Subcutaneous adipose tissue (tissue), 4 donors: ENCODE measurements at places on chromosomes 3 and 15. TPM values are rescaled to one million over a fixed set of nuclear protein-coding genes. Genes with fewer than 3 reads are reported as not detected.

LYZL4 gene
- not detected for total RNA-seq

RTP3 gene
- not detected for total RNA-seq

C3orf80 gene
- total RNA-seq, result 0.65 TPM

TXNRD3 gene
- 13.6 TPM for total RNA-seq

CCDC80 gene
- total RNA-seq, result 50.3 TPM

TGM5 gene
- total RNA-seq, result 4.7 TPM

MFSD1 gene
- 140 TPM for total RNA-seq

CEP19 gene
- total RNA-seq, result 1.5 TPM

CEP63 gene
- 33.9 TPM for total RNA-seq

SYNPR gene
- total RNA-seq, result not detected

TNNC1 gene
- total RNA-seq, result 3.7 TPM

DCLK3 gene
- 0.22 TPM for total RNA-seq

AQR gene
- total RNA-seq, result 23.4 TPM

BCL2A1 gene
- total RNA-seq, result 9.3 TPM

GOLGA8N gene
- 19.6 TPM for total RNA-seq
